ENCODE measurements at places on chromosomes 7 and 10. TPM values are rescaled to one million over a fixed set of nuclear protein-coding genes. Genes with fewer than 3 reads are reported as not detected.
A peak's percentile ranks its signal among the peaks of the same experiment; 100 is the strongest.

The RFC2 gene
- total RNA-seq, result 15.9 TPM

The PRKG1 gene
- 17.1 TPM for total RNA-seq

The PVRIG gene
- total RNA-seq, result not detected

The KAZALD1 gene
- 8.5 TPM for total RNA-seq

The PRRT4 gene
- total RNA-seq, result not detected

The LYZL1 gene
- total RNA-seq, result not detected

The INMT gene
- 7.5 TPM for total RNA-seq

- DNase-seq, result no peak
Observed at GRCh38 chr10:8254350-8254749, 199.9 kb downstream of the GATA3 start.

GRCh38 chr7:83936056-83936708, 258.4 kb downstream of the SEMA3A start:
- DNase-seq, result peak; percentile 33

DNA sequence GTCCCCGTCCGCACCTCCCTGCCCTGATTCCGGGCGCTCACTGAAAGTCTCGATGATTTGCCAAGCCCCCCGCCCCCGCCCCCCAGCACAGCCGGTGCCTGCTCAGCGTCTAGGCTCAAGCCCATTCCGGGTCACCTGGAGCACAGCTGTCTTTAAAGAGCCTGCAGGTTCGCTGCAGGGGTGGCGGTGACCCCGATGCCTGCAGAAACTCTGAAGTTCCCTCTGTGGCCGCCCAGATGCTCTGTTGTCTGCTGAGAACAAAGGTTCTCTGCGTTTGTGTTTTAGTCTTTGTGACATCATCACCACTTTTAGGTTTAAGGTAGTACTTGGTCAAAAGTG, 780 bp downstream of the VENTX start:
- DNase-seq, result no peak

GRCh38 chr7:50632561-50633413, 67.6 kb upstream of the DDC start:
- DNase-seq, result no peak

GRCh38 chr10:50232261-50232639, 19.1 kb downstream of the ASAH2 start:
- DNase-seq, result no peak

DNA sequence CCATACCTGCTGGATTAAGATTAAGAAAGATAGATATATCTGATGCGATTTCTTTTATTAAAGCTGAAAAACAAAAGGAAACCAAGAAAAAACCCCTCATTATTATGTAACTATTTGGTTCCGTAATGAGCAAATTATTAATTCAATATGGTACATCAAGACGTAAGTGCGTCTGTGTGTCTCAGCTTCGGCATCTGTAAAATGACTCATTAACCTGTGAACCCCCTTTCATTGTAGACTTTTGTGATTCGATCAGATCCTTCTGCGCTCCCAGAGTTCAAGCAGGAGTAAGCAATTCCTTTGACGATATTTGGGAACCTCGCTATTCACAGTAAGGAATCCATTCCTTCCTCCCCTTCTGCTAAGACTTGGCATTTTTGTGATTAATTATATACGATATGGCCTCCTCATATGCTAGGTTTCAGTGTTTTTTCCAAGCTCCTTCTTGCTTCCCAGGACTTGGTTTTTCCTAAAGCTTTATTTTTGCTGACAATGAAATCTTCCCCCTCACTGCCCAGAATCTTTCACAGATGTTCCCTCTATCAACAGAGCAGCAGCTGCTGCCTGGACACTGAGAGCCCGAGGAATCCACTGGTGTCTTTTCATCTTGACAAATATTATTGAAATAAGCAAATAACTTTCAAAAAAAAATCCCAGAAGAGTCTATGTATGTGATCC, 171.7 kb upstream of the CELF2 start:
- DNase-seq, result no peak

GRCh38 chr7:110600956-110601355, 490.0 kb upstream of the LRRN3 start:
- no peak for DNase-seq

DNA sequence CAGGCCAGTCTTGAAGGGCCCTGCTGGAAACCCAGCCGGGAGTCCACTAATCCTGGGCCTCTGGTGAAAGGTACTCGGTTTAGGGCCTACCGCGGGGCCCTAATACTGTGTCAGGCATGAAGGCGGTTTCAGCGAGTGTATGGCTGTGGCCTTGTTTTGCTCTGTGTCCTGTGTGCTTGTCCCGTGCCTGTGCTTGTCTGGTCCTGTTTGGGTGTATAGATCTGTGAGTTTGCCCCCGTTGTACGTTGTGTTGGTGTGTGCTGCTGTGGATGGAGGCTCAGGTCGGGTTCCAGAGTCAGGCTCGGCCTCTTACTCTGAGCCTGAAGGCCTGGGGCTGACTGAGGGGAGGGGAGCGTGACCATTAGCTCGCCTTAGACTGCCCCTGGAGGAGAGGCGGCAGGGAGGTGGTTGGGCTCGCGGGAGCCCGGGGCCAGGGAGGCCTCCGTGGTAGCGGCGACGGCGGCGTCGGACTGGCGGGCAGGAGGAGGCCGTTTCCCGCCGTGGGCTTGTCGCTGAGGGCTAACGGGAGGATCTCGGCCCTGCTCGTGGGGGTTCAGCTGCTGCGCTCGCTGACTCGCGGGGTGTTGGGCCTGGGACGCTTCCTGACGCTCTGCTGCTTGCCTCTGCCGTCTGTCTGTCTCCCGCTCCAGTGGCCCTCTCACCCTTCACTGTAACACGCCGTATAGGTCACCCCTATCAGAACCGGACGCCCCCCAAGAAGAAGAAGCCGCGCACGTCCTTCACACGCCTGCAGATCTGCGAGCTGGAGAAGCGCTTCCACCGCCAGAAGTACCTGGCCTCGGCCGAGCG, 2.6 kb downstream of the TLX1 start:
- DNase-seq, result no peak

DNA sequence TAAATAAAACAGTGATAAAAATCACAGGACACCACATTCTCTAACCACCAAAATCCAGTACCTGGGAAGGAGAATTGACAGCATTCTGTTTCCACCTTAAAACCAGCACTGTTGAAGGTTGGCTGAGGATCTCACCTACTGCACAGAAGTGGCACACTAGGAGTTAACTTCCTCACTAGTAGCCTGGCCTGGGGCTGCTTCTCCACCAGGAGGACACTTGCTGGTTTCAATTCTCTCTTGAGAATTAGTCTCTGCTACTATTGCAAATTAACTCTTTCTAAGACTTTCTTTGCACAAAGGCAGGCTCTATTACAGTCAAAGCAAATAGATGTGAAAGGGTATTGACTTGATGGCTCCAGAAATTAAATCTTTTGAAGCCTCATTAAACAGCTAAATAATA, 2.3 kb upstream of the CTTNBP2 start:
- peak; percentile 6 for DNase-seq

GRCh38 chr7:133484086-133484485, 231.2 kb downstream of the EXOC4 start:
- DNase-seq, result no peak

DNA sequence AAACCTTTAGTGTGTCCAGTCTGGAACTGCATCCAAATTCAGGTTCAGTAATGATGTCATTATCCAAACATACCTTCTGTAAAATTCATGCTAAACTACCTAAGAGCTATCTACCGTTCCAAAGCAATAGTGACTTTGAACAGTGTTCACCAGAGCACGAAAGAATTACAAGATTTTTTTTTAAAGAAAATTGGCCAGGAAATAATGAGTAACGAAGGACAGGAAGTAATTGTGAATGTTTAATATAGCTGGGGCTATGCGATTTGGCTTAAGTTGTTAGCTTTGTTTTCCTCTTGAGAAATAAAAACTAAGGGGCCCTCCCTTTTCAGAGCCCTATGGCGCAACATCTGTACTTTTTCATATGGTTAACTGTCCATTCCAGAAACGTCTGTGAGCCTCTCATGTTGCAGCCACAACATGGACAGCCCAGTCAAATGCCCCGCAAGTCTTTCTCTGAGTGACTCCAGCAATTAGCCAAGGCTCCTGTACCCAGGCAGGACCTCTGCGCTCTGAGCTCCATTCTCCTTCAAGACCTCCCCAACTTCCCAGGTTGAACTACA, 694 bp upstream of the FAS start:
- no peak for DNase-seq

GRCh38 chr7:132836746-132837145, 245.1 kb downstream of the CHCHD3 start:
- DNase-seq, result no peak

DNA sequence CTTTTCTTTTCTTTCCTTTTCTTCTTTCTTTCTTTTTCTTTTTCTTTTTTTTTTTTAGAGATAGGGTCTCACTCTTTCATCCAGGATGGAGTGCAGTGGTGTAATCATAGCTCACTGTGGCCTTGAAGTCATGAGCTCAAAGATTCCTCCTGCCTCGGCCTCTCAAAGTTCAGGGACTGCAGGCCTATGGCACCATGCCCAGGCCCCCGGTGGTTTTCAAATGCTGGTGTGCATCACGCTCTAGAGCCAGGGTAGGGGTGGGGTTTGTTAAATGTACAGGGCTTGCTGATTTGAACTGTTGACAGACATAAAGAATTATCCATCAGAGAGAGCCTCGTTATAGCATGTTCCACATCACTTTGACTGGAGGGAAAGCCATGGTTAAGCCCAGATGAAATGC, 5.8 kb downstream of the MINDY4 start:
- no peak for DNase-seq

DNA sequence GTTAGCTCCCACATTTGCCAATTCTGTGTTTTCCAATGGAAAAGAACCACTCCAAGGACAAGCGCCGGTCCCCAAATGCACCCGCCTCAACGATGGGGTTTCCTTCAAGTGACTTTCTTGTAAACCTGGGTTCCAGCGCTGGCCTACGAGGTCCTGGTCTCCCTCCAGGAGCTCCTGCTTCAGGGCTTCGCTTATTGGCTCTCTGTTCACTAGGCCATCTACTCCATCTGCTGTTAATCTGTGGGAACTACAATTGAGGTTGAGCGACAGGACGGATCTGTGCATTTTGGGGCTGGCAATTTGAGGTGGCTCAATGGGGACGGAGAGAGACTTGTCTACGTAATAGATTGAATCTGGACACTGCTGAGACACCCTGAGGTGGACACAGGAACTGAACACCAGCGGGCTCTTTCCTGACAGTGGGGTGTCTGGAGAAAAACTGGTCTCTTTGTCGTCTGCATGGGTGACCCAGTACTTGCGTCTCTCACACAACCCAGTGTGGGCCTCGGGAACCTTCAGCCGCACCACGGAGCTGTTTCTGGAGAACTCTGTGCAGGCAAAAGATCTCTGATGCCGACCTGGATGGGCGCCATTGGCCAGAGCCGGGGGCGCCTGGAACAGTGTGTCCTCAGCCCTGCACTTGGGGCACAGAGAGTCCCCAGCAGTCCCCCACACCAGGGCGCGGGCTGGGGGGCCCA, 115.9 kb upstream of the ADAM12 start:
- peak; percentile 29 for DNase-seq

- no peak for DNase-seq
Observed at GRCh38 chr10:82091413-82091812, 216.4 kb downstream of the NRG3 start.

- DNase-seq, result no peak
Observed at GRCh38 chr10:77493239-77493806, 144.3 kb downstream of the KCNMA1 start.

DNA sequence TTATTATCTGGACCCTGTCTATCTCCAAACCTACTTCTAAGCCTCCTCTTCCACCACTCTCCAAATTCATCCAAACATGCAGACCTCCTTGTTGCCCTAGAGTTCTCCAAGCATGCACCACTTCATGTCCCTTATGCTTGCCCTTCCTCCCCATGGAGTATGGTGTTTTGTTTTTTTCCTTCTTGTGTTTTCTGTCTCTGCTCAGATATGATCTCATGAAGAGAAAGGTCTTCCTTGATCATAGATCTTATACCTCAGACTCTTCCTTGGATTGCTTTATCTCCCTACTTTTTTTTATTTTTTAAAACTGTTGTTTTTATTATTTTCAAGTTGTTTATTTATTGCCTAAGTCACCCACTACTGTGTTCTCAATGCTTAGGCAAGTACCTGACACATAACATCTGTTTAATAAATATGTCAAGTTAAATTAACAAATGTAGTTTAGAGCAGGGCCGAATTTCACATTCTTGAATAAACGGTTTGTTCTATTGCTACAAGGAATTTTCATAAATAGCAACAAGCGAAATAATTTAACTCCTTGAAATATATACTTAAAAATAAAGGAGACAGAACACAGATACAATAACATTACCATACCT, 84.5 kb downstream of the HGF start:
- no peak for DNase-seq

- DNase-seq, result no peak
Observed at GRCh38 chr7:43753271-43753810, 5.1 kb upstream of the BLVRA start.

DNA sequence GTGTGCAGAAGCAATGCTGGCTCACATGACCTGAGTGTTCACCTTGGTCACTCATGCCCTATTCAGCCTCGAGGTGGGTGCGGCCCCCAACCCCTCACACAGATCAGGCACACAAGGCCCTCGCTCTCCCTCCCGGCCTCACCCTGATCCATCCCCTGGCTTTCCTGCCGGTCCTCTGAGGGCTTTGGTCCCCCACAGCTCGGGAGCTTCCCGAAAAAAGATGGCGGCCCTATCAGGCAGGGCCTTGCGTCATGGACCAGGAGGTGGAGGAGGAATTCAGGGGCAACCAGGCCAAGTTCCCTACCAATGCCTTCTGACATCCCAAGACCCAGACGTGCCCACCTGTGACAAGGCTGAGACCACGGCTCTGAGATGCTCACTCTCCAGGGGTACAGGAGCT, 43.7 kb upstream of the DNAAF5 start:
- peak; percentile 9 for DNase-seq

GRCh38 chr10:43106256-43107091, 29.6 kb downstream of the RET start:
- DNase-seq, result peak; percentile 53

GRCh38 chr7:37315772-37316715, 132.6 kb downstream of the ELMO1 start:
- DNase-seq, result no peak

DNA sequence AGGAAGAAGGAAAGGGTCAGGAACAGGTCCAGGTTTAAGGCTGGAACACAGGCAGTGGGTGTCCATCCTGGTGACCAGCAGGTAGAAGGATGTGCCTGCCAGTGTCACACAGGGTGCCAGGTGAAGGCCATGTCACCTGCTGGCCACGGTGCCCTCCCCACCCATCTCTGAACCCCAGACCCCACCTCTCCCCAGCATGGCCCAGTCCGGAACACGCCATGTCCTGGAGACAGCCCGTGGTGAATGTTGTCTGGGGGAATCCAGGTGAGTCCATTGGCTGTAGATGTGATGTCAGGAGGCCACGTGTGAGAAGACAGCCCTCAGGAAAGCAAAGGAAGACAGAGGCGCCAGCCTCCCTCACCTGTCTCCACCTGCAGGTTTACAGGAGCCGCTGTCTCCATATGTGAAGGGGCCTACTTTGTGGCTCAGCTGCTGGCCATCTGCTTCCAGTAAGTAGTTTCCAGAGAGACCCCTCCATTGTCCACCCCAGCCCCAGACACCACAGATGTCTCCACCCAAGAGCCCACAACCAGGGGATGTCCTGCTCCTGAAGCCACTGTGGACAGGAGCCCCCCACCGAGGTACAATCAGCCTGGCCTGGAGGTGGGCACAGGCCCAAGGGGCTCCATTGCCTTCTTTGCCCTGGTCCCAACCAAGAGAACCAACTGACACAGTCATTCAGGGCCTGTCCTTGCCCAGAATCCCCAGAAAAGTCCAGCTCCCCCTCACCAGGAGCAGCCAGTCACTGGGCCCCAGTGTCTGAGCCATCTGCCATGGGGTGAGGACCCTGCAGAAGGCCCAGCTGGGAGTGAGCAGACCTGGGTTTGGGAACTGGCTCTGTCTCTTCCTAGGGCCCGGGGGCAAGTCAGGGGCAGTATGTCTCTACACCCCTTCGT, 20.7 kb downstream of the TMEM72 start:
- DNase-seq, result no peak

GRCh38 chr10:113230011-113230610, 280.1 kb downstream of the TCF7L2 start:
- DNase-seq, result no peak

- peak; percentile 15 for DNase-seq
Observed at GRCh38 chr7:92880212-92881090, 44.1 kb upstream of the CDK6 start.
